ENCODE measurements at places on chromosomes 7 and 10.

- no peak for DNase-seq
Observed at GRCh38 chr7:1470901-1471300, 11.6 kb upstream of the MICALL2 start.

- DNase-seq: no peak
Observed at GRCh38 chr10:10346390-10347150, 671.1 kb upstream of the CELF2 start.

GRCh38 chr7:129855234-129855673 is 97.5 kb downstream of the UBE2H start:
- no peak for DNase-seq

DNA sequence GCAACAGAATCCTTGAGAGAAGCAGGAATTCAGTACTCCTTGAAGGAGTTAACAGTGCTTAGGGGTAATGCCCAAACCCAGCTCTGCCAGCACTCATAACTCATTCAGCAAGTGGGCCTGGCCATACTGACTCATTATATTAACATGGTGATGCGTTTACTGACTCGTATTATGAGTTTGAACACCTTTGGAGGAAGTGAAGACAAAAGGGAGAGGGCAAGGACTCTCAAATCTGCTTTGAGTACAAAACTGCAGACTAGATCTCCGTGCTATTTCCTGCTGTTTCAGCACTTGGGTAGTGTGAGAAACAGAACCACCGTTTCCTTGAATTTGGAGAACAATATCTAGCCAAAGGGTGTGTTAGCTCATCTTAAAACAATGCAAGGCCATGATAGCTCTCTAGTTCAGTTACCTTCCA is 30.8 kb downstream of the SLC16A9 start:
- DNase-seq: no peak

- no peak for DNase-seq
Observed at GRCh38 chr7:134533288-134533771, 6.0 kb downstream of the AKR1B10 start.

- no peak for DNase-seq
Observed at GRCh38 chr10:118900617-118901016, 128.9 kb upstream of the NANOS1 start.

GRCh38 chr7:66696774-66697191 is 43.8 kb upstream of the RABGEF1 start:
- DNase-seq: no peak

DNA sequence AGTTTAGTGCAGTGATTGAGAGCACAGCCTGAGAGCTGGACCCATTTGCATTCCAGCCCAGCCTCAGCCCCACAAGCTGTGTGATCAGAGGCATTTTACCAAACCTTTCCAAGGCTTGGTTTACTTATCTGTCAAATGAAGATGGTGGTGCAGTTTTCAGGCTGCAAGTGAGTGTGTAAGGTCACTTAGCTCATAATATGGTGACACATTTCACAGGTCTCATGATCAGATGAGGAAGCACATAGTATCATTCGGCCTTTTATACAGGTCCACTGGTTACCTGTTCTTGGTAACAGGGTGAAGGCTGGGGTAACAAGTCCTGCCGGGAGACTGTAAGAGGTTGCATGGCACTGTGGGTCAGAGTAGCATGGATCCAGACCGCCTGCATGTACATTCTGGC is 371.7 kb downstream of the LRMDA start:
- DNase-seq: no peak

- DNase-seq: no peak
Observed at GRCh38 chr10:34254596-34254995, 560.5 kb downstream of the PARD3 start.

- no peak for DNase-seq
Observed at GRCh38 chr7:133911724-133912123, 215.4 kb upstream of the LRGUK start.

- DNase-seq: no peak
Observed at GRCh38 chr10:90916392-90917237, 4.3 kb downstream of the ANKRD1 start.

DNA sequence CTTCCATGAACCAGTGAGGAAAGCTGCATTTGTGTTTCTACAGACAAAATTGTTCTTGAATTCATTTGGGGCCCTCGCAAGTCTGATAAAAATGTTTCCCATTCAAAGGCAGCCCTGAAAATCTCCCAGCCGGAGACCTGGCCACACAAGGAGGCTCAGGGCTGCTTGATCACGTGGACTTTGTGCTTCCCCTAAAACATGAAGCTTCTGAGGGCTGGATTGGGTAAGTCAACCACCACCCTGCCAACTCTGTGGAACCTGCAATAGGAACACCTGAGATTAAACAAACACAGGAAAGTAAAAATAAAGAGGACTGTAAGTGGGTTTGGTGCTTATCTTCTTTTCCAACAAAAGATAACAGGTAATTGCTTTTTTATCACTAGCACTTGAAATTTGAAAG is 133.8 kb downstream of the C10orf90 start:
- no peak for DNase-seq

DNA sequence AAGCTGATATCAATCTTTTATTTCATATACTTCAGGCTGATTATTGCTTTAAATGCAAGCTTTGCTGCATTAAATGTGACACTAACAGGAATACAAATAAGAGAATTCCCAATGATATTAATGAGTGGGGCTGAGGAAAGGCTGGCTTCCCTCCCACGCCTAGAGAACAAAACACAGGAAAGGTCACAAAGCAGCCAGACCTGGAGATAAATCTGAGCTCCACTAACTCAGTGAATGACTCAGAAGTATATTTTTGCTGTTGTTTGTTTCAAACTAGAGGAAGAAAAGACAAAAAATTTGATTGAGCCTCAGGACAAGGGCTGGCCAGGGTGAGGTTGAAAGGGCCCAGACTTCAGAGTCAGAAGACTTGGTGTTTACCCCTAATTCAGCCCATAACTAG is 88.1 kb downstream of the XPNPEP1 start:
- no peak for DNase-seq

DNA sequence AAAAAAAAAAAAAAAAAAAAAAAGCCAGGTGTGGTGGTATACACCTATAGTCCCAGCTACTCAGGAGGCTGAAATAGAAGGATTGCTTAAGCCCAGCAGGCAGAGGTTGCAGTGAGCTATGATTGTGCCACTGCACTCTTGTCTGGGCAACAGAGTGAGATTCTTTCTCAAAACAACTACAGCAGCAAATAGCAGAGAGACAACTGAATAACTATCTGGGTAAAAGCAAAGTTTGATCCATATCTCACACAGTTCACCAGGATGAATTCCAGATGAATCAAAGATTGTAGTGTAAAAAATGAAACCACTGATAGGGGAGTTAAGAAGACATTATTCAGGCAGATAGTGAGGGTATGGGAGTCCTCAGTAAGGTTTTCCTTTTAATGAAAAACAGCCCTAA is 11.4 kb upstream of the NUB1 start:
- no peak for DNase-seq

DNA sequence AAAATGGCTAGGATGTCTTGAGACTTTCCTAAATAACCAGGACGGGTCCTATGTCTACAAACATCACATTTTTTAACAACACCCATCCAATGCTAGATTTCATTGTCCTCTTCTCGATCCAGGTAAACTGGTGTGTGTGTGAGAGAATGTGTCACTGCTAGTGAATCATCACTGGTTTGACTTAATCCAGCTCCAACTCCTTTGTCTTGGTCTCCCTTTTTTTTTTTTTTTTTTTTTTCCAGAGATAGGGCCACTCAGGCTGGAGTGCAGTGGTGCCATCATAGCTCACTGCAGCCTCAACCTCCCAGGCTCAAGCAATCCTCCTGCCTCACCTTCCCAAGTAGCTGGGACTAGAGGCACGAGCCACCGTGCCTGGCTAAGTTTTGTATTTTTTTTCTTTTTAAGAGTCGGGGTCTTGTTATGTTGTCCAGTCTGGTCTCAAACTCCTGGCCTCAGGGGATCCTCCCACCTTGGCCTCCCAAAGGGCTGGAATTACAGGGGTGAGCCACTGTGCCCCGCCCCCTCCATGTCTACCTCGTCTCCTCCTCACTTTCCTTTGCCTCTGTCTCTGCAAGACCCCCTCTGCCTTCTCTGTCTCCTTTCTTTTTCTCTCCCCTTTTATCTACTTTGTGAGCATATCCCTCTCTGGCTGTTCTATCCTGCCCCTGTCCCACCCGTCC is 2.2 kb upstream of the UFSP1 start:
- DNase-seq: no peak

DNA sequence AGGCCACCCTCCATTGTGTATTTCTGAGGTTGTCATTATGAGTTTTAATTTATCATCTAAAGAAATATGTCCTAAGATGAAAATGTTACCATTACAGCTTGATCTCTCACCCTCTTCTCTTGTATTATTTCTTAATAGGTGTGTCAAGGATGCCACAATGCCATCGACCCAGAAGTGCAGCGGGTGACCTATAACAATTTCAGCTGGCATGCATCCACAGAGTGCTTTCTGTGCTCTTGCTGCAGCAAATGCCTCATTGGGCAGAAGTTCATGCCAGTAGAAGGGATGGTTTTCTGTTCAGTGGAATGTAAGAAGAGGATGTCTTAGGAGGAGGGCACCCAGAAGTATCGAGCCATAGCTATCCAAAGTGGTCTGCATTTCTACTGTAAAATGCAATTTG is 46.8 kb downstream of the TES start:
- DNase-seq: no peak

DNA sequence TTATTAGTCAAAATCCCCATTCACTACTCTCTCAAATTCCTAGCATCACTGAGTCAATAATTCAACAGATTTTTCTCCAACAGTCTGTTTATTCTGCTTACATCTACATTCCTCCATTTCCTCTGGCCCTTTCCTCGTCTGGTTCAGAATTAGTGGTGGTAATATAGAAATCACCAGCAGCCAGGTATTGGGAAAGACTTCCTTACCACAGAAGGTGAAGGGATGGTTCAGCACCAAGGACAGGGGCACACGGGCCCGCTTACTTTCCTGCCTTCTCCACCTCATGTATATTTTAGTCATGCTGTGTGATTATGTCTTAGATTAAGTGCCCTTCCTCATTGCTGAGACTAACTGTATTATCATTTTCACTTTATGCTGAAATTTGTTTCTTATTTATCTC is 70.4 kb upstream of the APBB1IP start:
- DNase-seq: peak; percentile 3

DNA sequence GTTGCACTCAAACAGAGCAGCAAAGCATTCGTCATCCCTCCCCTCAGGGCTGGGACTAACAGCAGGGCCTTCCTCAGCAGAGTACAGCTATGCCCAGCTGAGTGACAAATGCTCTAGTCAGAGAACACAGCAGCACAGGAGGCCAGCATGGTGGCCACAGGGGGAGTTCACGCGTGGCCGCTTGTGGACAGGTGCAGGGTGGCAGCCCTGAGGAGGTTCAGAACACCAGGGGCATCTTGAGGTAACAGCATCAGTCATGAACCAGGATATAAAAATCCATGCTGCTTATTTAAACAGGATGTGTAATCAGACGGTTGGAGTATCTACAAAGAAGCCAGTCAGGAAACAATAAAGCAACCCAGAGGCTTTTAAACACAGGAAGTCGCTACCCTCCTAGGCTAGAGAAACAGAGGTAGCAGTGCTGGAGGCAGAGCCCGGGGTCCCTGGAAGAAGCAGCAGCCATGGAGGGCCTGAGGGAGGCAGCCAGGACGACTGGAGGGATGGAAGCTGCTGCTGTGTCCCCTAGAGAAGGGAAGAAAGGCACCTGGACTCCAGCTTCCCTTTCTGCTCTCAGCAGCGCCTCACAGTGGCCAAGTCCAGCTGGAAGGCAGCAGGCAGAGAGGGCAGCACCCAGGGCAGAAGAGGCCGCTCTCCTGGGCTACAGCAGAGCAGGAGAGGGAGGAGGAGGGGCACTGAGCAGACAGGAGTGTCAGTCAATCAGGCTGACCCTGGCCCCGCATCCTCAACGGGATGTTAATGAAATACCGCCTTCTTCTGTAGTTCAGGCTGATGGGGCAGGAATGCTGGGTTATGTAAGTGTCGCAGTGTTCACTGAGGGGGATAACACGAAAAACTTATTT is 70.8 kb upstream of the UCN3 start:
- DNase-seq: no peak

- DNase-seq: no peak
Observed at GRCh38 chr7:132966754-132967469, 115.0 kb downstream of the CHCHD3 start.

DNA sequence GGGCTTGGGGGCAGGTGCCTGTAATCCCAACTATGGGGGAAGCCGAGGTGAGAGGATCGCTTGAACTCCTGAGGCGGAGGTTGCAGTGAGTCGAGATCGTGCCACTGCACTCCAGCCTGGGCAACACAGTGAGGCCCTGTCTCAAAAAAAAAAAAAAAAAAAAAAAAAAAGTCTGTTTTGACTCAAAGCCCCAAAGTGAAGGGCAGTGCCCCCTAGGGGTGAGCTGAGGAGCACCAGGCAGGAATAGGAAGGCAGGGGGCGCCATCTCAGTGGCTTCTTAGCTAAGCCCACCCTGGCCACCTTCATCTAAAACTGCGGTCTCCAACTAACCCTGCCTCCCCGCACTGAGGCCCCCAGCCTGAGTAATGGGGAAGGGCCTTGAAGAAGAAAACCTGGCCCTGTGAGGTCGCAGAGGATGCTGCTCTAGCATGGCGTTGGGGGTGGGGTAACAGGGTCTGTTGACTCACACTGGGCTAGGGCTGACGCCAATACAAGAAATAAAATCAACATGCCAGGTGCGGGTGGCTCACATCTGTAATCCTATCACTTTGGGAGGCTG is 9.8 kb downstream of the PODXL start:
- no peak for DNase-seq

- no peak for DNase-seq
Observed at GRCh38 chr7:149735779-149736477, 37.5 kb downstream of the ZNF467 start.

DNA sequence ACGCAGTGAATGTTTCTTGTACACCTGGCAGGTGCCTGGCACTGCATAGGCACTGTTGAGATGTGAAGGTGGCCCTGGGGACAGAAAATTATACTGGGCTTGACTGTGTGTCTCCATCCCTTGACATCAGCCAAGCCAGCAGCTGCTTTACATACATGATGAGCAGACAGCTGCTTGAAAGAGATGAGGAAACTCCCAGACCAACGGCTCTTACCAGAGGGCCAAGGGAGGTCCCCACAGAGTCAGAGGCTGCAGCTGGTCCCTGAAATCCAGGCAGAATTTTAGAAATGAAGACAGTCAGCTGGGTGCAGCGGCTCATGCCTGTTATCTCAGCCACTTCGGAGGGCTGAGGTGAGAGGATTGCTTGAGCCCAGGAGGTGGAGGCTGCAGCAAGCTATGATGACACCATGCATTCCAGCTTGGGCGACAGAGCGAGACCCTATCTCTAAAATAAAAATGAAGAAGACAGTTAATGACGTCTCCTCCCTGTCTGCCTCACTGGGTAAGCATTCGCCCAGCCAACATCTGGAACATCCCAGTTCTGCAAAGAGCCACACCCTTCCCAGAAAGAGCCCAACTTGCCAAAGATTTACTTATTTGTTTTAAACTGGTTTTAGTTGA is 17.6 kb downstream of the LIMK1 start:
- no peak for DNase-seq

DNA sequence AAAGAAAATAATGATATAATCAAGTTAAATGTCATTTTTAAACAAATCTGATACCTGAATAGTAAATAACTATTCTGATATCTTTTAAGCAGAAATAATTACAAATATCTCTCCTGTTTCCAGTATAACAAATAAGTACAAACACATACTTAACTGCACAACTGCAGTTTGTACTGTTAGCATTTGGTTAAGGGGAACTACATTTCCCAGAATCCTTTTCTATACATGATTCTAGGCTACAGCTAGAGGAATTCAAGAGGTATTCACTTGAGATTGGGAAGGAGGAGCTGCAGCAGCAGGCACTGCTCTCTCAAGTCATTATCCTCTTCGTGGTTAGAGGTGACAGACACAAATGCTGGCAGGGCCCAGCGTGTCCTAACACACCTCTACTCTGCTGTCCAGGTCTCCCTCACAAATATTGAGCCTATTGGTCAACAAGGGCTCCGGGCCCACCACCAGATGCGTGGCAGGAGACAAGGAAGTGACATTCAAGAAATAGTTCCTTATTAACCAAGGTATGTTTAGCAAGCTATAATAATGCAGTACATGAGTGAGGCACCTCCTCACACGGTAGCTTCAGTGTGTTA is 255.1 kb upstream of the MKLN1 start:
- DNase-seq: no peak
